ENCODE measurements at places on chromosomes 12 and 14. TPM values are rescaled to one million over a fixed set of nuclear protein-coding genes. Genes with fewer than 3 reads are reported as not detected.

The CCDC177 gene
- not detected for total RNA-seq

DNA sequence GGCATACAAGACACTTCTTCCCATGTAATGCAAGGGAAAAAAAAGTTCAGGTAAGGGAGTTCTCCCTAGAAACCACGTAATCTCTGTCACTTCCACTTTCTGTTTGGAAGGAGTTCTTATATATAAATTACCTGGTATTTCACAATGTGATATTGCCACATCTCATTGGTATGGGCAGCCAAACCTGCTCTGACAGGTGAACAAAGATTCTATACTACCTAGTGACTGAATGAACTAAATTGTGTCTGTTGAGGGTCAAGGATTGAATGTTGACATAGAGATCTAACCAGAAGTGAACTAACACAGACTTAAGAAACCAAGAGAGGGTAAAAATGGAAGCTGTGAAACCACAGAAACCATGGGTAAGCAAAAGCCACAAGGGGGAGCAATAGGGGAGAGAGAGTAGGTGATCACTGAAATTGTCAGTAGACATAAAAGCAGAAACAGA is 161.3 kb downstream of the RPL10L start:
- DNase-seq = peak; percentile 55

The ZNF605 gene
- total RNA-seq = 8.6 TPM

The GPR137C gene
- 0.63 TPM for total RNA-seq

The GALNT8 gene
- total RNA-seq = not detected

- DNase-seq = no peak
Measured at GRCh38 chr12:131038961-131039950, 85.5 kb downstream of the ADGRD1 start.

The LBHD2 gene
- not detected for total RNA-seq

- no peak for DNase-seq
Measured at GRCh38 chr12:48938805-48939204, 13.5 kb upstream of the FKBP11 start.

GRCh38 chr12:52600475-52600874 is 788 bp downstream of the KRT72 start:
- DNase-seq = no peak

- DNase-seq = no peak
Measured at GRCh38 chr12:76030341-76031080, 1.1 kb downstream of the PHLDA1 start.

The PHETA1 gene
- total RNA-seq = 18.6 TPM

GRCh38 chr14:64434528-64434927 is 30.8 kb upstream of the AKAP5 start:
- DNase-seq = no peak

GRCh38 chr14:55131370-55132137 is 2.5 kb downstream of the LGALS3 start:
- DNase-seq = peak; percentile 44

GRCh38 chr14:99191395-99192027 is 80.5 kb downstream of the BCL11B start:
- DNase-seq = no peak

GRCh38 chr12:75834591-75834990 is 197.0 kb downstream of the PHLDA1 start:
- peak; percentile 19 for DNase-seq

- DNase-seq = no peak
Measured at GRCh38 chr12:119679081-119679480, 11.1 kb downstream of the PRKAB1 start.

DNA sequence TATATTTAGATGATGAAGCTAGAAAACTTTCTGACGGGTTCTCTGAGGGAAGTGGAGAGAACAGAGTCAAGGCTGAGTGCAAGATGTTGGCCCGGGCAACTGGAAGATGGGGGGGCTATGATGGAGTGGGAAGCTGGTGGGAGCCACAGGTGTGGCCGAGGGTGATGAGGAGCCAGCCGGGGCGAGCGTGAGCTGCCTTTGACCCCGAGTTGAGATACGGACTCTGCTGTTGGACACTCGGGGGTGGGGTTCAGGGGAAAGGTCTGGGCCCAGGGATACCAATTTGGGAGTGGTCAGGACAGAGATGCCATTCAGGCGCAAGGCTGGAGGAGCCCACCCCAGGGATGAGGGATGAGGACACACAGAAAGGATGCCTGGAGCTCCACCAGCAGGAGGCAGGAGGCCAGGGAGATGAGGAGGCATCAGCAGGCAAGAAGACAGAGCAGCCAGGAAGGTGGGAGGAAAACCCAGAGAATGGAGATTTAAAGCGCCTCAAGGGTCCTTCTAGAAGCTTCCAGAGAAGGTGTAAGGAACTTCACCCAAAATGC is 9.0 kb downstream of the SCARB1 start:
- DNase-seq = no peak

DNA sequence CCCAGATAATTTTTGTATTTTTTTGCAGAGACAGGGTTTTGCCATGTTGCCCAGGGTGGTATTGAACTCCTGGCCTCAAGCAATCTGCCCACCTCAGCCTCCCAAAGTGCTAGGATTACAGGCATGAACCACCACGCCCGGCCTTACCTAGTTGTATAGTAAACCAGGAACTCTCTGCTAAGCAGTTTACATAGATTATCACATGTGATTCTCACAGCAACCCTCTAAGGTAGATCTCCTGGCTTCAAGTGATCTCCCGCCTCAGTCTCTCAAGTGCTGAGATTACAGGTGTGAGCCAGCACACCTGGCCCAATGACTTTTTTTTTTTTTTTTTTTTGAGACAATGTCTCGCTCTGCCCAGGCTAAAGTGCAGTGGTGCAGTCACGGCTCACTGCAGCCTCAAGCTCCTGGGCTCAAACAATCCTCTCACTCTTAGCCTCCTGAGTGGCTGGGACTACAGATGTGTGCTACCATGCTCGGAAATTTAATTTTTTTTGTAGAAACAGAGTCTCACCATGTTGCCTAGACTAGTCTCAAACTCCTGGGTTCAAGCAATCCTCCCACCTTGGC is 26.0 kb upstream of the ATP2A2 start:
- DNase-seq = no peak

The FBXL14 gene
- 18.3 TPM for total RNA-seq
